Activated CD4-positive, alpha-beta T cell treated with anti-CD3 and anti-CD28 coated beads, Interleukin-2, amount 10 ng/mL, durations not matched to agents 7 days and 5 days (primary cell): ENCODE measurements at places on chromosomes 1 and 21.
A peak's percentile ranks its signal among the peaks of the same experiment; 100 is the strongest.

DNA sequence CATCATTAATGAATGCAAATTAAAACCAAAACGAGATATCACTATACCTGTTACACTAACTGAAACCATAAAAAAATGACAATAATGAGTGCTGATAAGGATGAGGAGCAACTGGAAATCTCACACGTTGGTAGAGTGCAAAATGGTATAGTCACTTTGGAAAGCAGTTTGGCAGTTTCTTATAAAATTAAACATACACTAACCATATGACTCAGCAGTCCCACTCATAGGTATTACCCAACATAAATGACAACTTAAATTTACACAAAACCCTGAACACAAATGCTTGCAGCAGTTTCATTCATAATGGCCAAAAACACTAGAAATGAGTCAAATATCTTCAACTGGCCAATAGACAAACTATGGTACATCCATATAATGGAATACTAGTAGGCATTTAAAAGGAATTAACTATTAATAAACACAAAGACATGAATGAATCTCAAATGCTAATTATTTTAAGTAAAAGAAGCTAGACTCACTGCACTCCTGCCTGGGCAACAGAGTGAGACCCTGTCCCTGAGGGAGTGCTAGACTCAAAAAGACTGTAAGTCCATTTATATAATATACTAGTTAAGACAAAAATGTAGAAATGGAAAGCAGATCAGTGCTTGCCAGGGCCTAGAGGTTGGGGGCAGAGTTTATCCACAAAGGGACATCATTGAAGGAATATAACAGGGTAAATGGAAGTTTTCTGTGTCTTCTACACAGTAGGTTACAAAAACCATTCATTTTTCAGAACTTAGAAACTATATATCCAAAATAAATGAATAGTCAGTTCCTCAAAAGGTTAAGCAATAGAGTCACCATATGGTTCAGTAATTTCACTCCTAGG is 77.4 kb downstream of the EIF4G3 start:
- no peak for DNase-seq
- no peaks in the 10 kb centered on the region for H3K27me3 ChIP-seq

GRCh38 chr21:32728456-32728839 is 635 bp upstream of the SYNJ1 start:
- peak overlapping the region; percentile 87 for H3K4me3 ChIP-seq
- H3K36me3 ChIP-seq: peaks cover 18% of the 10 kb centered on the region
- H3K4me1 ChIP-seq: peaks cover 50% of the 10 kb centered on the region

DNA sequence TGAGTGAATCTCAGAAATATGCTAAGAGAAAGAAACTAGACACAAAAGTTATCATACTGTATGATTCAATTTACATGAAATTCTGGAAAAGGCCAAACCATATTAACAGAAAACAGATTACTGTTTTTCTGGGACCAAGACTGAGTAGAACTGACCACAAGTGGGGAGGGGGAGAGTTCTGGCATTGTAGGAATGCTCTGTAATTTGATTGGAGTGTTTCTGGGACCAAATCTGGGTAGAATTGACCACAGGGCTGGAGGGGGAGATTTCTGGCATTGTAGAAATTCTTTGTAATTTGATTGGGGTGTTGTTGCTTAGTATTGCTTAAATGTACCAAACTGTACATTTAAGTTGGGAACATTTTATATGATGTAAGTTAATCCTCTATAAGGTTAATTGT is 3.4 kb upstream of the OR10K1 start:
- no peaks in the 10 kb centered on the region for H3K36me3 ChIP-seq
- no peak for DNase-seq
- H3K27ac ChIP-seq: no peak overlapping the region
- no peak overlapping the region for H3K4me3 ChIP-seq
- H3K4me1 ChIP-seq: no peaks in the 10 kb centered on the region

- no peak for DNase-seq
- no peak overlapping the region for H3K4me3 ChIP-seq
- peaks cover 2% of the 10 kb centered on the region for H3K27me3 ChIP-seq
Observed at GRCh38 chr1:23251812-23252211, 34.5 kb upstream of the HTR1D start.

DNA sequence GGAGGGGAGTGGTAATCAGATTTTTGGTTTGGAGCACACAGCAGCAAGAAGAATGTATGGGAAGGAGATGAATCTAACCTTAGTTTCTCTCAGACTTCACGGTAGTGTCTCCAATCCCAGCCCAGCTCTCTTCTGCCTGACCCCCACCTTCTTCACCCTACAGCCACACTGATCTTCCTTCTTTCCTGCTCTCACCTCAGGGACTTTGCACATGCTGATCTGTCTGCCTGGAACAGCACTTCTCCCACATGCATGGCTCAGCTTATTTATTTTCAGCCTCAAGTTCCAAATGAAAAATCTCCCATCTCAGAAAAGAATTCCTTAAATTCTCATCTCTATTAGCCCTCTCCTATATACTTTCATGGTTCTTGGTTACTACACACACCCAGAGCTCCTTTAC is 48.8 kb upstream of the LPAR3 start:
- no peak for DNase-seq
- peaks cover 4% of the 10 kb centered on the region for H3K36me3 ChIP-seq
- no peak overlapping the region for H3K4me3 ChIP-seq
- peaks cover 20% of the 10 kb centered on the region for H3K4me1 ChIP-seq
- H3K27ac ChIP-seq: no peak overlapping the region

DNA sequence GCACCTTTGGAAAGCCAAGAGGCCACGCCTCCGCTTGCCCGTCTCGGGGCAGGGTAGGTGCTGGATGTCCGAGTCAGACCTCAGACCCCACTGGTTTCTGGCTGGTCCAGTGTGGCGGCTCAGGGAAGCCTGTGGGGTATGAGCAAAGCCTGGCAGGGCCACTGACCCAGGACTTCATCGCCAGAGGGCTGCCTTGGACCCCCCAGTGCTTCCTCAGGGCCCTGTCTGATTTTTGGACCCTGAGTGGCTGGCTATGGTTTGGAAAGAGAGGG is 20.4 kb downstream of the LHX4 start:
- no peak overlapping the region for H3K4me3 ChIP-seq
- H3K4me1 ChIP-seq: peaks cover 7% of the 10 kb centered on the region
- H3K27me3 ChIP-seq: peaks cover 3% of the 10 kb centered on the region

DNA sequence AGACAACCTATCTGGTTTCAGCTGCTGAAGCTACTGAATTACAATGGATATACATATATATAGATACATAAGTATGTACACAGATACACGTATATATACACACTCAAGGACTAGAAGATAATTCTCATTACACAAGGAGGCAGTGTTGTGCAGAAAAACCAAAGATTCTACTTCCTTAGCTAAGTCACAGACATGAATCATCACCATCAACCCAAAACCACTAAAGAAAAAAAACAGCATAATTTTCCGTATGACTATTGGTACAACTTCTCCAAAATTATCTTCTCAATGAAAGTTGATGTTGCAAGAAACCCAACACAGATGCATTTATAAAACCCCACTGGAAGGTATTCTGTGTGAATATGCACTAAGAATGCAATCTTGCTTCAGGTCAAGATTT is 36.8 kb upstream of the RPF1 start:
- peaks cover 9% of the 10 kb centered on the region for H3K36me3 ChIP-seq
- peak; percentile 59 for DNase-seq
- H3K4me1 ChIP-seq: peaks cover 30% of the 10 kb centered on the region
- peak overlapping the region; percentile 85 for H3K27ac ChIP-seq
- H3K4me3 ChIP-seq: peak overlapping the region; percentile 10

GRCh38 chr1:212286556-212287131 is 1.4 kb downstream of the PPP2R5A start:
- peaks cover 16% of the 10 kb centered on the region for H3K36me3 ChIP-seq
- peak overlapping the region; percentile 97 for H3K27ac ChIP-seq
- DNase-seq: no peak
- H3K27me3 ChIP-seq: peaks cover 5% of the 10 kb centered on the region
- peaks cover 56% of the 10 kb centered on the region for H3K4me1 ChIP-seq

GRCh38 chr1:184836141-184836540 is 81.5 kb upstream of the EDEM3 start:
- H3K36me3 ChIP-seq: peaks cover 52% of the 10 kb centered on the region
- H3K27ac ChIP-seq: no peak overlapping the region
- H3K27me3 ChIP-seq: no peaks in the 10 kb centered on the region
- H3K4me1 ChIP-seq: peaks cover 12% of the 10 kb centered on the region
- H3K4me3 ChIP-seq: no peak overlapping the region

DNA sequence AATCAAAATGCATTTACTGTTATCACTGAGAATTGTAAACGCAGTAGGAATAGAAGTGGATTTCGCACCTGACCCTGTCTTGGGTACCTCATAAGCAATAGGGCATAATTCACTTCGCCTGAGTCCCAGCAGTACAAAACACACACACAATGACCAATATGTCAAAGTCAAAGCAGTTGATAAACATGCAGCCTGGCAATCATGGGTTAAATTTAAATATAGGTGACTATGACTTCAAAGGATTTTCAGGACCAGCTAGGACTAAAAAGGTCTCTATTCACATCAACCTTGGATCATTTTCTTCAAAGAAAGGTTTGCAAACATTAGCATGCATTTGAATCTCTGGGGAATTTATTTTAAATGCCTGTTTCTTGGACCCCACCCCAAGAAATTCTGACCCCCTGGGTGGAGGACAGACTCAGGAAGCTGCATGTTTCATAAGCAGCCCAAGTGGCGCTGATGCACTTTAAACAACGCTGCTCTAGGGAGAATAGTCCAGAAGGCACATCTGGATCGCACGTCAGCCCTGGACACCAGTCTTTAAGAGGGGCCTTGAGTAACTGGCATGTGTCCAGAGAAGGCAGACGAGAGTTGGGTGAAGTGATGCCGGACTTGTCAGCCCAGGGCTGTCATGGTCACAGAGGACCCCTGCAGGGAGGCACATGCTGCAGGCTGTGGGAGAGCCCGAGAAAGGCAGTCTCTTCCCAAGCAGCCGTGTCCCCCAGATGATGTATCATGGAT is 55.7 kb upstream of the EFHD2 start:
- no peak overlapping the region for H3K4me3 ChIP-seq
- H3K27ac ChIP-seq: no peak overlapping the region
- peaks cover 12% of the 10 kb centered on the region for H3K27me3 ChIP-seq
- peaks cover 23% of the 10 kb centered on the region for H3K4me1 ChIP-seq
- no peaks in the 10 kb centered on the region for H3K36me3 ChIP-seq

GRCh38 chr1:238409932-238410331 is 519.2 kb upstream of the ZP4 start:
- H3K4me3 ChIP-seq: no peak overlapping the region
- H3K27me3 ChIP-seq: no peaks in the 10 kb centered on the region
- no peaks in the 10 kb centered on the region for H3K4me1 ChIP-seq
- no peaks in the 10 kb centered on the region for H3K36me3 ChIP-seq

- H3K4me3 ChIP-seq: no peak overlapping the region
- peaks cover 33% of the 10 kb centered on the region for H3K36me3 ChIP-seq
- peaks cover 32% of the 10 kb centered on the region for H3K4me1 ChIP-seq
- DNase-seq: no peak
- no peaks in the 10 kb centered on the region for H3K27me3 ChIP-seq
Observed at GRCh38 chr21:14591882-14592281, 45.8 kb upstream of the SAMSN1 start.

DNA sequence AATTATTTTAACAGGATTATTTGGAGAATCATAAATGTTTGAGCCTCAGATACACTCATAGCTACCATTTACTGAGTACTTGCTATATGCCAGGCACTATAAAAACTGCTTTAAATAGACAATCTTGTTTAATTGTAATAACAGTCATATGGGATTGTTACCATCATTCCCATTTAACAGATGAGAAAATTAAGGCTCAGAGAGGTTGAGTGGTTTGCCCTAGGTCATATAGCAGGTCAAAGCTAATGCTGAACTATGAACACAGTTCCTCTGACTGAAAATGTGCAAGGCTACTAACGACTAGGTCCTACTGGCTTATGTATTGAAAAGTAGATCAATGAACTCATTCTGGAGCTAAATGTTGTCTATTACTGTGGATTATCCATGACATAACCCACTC is 63.4 kb downstream of the DDR2 start:
- no peak for DNase-seq
- no peaks in the 10 kb centered on the region for H3K36me3 ChIP-seq
- peaks cover 3% of the 10 kb centered on the region for H3K4me1 ChIP-seq
- H3K27me3 ChIP-seq: peaks cover 11% of the 10 kb centered on the region

DNA sequence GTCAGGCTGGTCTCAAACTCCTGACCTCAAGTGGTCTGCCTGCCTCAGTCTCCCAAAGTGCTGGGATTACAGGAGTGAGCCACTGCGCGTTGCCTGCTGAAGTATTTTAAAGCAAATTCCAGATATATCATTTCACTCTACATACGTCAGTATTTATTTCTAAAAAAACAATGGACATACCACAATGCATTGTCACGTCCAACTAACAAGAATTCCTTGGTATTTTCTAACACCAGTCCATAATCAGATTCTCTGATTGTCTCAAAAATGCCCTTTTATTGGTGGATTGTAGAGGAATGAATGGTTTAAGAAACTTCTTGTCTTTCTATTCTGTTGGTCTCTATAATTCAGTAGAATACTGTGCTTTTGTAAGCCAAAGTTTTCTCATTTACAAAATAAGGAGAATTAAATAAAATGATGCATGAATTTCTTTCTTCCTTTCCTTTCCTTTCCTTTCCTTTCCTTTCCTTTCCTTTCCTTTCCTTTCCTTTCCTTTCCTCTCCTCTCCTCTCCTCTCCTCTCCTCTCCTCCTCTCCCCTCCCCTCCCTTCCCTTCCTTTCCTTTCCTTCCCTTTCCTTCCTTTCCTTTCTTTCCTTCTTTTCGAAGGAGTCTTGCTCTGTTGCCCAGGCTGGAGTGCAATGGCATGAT is 55.8 kb downstream of the VPS13D start:
- peaks cover 2% of the 10 kb centered on the region for H3K4me1 ChIP-seq
- DNase-seq: no peak
- H3K4me3 ChIP-seq: no peak overlapping the region
- no peaks in the 10 kb centered on the region for H3K27me3 ChIP-seq

DNA sequence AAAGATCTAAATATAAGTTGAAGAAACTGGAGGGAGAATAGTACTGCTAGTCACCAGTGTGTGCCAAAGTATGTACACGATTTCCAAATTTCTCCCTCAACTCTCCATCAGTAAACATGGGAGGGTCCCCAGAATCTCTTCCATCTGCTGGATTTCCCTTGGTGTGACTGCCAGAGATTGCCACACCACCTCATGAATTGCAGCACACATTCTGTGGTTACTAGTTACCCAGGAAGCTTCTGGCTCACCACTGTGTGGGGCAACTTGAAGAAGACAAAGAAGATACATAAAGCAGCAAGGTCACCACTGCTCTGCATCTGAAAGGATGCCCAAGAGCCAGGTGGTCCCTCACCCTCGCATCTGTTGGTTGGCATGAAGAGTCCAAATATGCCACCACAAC is 191.7 kb upstream of the ESRRG start:
- no peak for DNase-seq
- no peak overlapping the region for H3K4me3 ChIP-seq
- no peaks in the 10 kb centered on the region for H3K36me3 ChIP-seq
- no peak overlapping the region for H3K27ac ChIP-seq
- no peaks in the 10 kb centered on the region for H3K4me1 ChIP-seq

- no peaks in the 10 kb centered on the region for H3K27me3 ChIP-seq
- H3K4me3 ChIP-seq: peak overlapping the region; percentile 42
- H3K4me1 ChIP-seq: peaks cover 29% of the 10 kb centered on the region
- peak overlapping the region; percentile 95 for H3K27ac ChIP-seq
- no peaks in the 10 kb centered on the region for H3K36me3 ChIP-seq
- DNase-seq: peak; percentile 88
Observed at GRCh38 chr1:36411674-36412648, 14.3 kb upstream of the LSM10 start.

GRCh38 chr1:202623075-202623474 is 87.2 kb downstream of the SYT2 start:
- H3K27me3 ChIP-seq: peaks cover 39% of the 10 kb centered on the region
- H3K4me1 ChIP-seq: peaks cover 5% of the 10 kb centered on the region
- H3K36me3 ChIP-seq: no peaks in the 10 kb centered on the region
- no peak overlapping the region for H3K4me3 ChIP-seq
